Activated naive CD8-positive, alpha-beta T cell treated with anti-CD3 and anti-CD28 coated beads for 36 hours (primary cell): ENCODE measurements at places on chromosomes 2 and 18.

GRCh38 chr2:11830708-11831301, 84.4 kb downstream of the LPIN1 start:
- peaks cover 48% of the 10 kb centered on the region for H3K4me1 ChIP-seq
- peaks cover 9% of the 10 kb centered on the region for H3K36me3 ChIP-seq
- no peak for DNase-seq
- H3K27ac ChIP-seq: peak overlapping the region; percentile 72
- H3K27me3 ChIP-seq: peaks cover 5% of the 10 kb centered on the region

GRCh38 chr2:192139813-192140212, 54.9 kb downstream of the TMEFF2 start:
- peaks cover 10% of the 10 kb centered on the region for H3K27me3 ChIP-seq
- H3K27ac ChIP-seq: no peak overlapping the region
- H3K4me1 ChIP-seq: no peaks in the 10 kb centered on the region

GRCh38 chr2:186607660-186608324, 17.9 kb downstream of the ITGAV start:
- no peaks in the 10 kb centered on the region for H3K27me3 ChIP-seq
- no peak for DNase-seq
- no peak overlapping the region for H3K4me3 ChIP-seq

- no peak overlapping the region for H3K4me3 ChIP-seq
- no peaks in the 10 kb centered on the region for H3K36me3 ChIP-seq
- no peak overlapping the region for H3K27ac ChIP-seq
- H3K4me1 ChIP-seq: peaks cover 1% of the 10 kb centered on the region
Measured at GRCh38 chr2:187466129-187466792, 18.2 kb upstream of the CALCRL start.

- DNase-seq: no peak
- no peaks in the 10 kb centered on the region for H3K4me1 ChIP-seq
- H3K27me3 ChIP-seq: no peaks in the 10 kb centered on the region
- no peak overlapping the region for H3K27ac ChIP-seq
Measured at GRCh38 chr2:122233372-122233771, 477.9 kb downstream of the TSN start.

DNA sequence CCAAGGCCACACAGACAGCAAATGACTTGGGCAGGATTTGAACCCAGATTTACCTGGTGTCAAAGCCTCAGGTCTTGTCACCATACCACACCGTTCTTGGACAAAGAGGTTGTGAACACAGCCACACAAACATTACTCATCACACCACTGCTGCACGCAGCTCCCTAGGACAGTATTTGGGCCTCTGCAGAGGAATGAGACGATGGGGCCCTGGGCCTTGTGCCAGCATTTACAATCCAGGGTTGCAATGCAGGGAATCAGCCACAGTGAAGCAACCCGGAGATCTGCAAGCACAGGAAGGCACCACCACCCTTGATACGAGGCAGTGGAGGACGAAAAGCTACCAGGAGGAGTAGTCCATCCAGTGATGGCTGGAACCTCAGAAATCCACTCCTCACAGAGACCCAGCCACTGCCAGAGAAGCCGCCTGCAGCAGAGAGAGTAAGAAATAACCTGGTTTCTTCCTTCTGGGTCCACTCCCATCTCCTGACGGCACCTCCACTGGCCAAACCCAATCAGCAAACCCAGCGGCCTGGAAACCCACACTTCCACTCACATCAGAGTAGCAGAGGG, 3.7 kb upstream of the MTCL1 start:
- no peak overlapping the region for H3K4me3 ChIP-seq
- peaks cover 9% of the 10 kb centered on the region for H3K4me1 ChIP-seq
- no peak for DNase-seq
- H3K27ac ChIP-seq: no peak overlapping the region
- H3K27me3 ChIP-seq: peaks cover 42% of the 10 kb centered on the region
- H3K36me3 ChIP-seq: no peaks in the 10 kb centered on the region

DNA sequence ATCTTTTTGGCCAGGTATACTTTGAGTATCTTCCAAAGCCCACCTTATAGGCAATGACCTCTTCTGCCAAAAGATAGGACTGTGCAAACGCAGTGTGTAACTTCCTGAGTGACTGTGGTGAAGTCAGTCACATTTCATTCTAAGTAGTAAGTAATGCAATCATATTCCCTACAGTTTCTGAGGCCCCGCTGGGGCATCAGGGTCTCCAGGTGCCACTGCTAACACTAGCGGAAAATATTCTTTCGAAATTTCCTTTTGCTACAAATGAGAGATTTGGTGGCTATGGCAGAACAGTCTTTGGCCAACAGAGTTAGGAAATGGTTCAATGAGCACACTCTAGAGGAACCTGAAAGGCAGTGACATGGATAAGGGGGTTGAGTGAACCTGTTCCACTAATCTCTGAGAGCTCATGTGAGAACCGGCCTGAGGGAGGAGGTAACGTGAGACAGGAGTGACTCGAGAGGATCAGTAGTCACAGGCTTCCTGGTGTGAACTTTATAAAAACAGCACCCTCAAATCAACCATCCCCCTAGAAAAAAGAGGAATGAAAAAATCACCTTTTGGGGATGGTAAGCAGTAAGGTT, 102.6 kb upstream of the LPIN2 start:
- peaks cover 1% of the 10 kb centered on the region for H3K4me1 ChIP-seq
- H3K36me3 ChIP-seq: no peaks in the 10 kb centered on the region
- no peaks in the 10 kb centered on the region for H3K27me3 ChIP-seq
- no peak overlapping the region for H3K27ac ChIP-seq
